ENCODE measurements at places on chromosomes 4 and X. TPM values are rescaled to one million over a fixed set of nuclear protein-coding genes. Genes with fewer than 3 reads are reported as not detected.
A peak's percentile ranks its signal among the peaks of the same experiment; 100 is the strongest.

DNA sequence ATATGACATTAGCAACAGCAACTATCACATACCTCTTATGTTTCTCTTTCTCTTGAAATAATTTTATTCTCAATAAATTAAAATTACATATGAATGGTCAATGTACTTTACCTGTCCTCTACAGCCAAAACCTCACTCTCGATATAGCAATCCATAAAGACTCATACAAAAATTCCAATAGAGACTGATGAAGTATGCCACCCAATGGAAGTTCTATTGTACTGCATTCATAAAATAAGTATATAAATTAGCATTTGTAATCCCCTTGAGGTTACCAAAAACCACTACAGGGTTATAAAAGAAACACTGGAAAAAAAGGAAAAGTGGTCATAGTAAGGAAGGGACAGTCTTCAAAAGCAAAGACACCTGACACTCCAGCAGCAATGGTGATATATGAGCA lies 32.8 kb downstream of the CLDN2 start:
- no peak overlapping the region for H3K27ac ChIP-seq
- no peak overlapping the region for H3K4me3 ChIP-seq
- H3K36me3 ChIP-seq: peaks cover 7% of the 10 kb centered on the region
- H3K4me1 ChIP-seq: no peaks in the 10 kb centered on the region
- no peak for DNase-seq

The RIBC1 gene
- 0.57 TPM for total RNA-seq

DNA sequence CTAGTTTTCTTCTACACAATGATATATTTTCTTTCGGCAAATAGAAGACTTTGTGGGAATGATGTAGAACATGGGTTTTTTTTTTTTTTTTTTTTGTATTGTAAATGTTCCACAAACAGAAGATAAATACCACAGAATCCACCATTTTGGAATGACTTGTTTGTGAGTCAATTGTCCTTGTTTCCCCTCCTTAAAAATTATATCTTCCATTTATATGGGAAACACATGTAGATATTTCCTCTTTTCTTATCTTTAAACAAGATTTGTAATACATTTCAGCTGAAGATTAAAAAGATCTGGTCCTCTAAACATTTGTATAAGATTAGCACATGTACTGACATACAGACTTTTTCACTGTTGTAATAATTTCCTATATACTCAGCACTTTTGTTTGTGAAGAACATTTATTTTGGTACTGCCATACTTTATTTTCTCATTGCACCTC lies 304.6 kb downstream of the SPRY1 start:
- H3K4me1 ChIP-seq: no peaks in the 10 kb centered on the region
- peaks cover 3% of the 10 kb centered on the region for H3K27me3 ChIP-seq
- no peak overlapping the region for H3K27ac ChIP-seq
- peaks cover 1% of the 10 kb centered on the region for H3K36me3 ChIP-seq
- no peak overlapping the region for H3K4me3 ChIP-seq
- DNase-seq: no peak

GRCh38 chrX:152601848-152602616 lies 35.7 kb upstream of the GABRQ start:
- H3K4me3 ChIP-seq: no peak overlapping the region
- no peaks in the 10 kb centered on the region for H3K4me1 ChIP-seq
- H3K27ac ChIP-seq: no peak overlapping the region

DNA sequence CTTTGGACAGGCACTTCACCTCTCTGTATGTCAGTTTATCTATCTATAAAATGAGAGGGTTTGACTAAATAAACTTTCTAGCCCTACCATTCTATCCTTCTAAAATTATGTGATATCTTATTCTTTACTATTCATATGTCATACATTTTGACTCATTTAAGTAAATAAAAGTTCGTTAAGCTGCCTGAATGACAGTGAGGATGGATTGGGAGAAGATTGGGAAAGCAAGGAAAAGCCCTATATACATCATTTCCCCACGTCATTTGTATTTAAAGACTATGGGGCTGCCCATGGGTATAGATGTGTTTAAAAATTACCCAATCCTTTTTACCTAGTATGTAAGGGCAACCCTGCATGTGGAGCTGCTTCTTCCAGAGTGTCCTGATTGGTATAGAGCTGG lies 5.3 kb downstream of the SLC16A2 start:
- H3K36me3 ChIP-seq: no peaks in the 10 kb centered on the region
- no peak overlapping the region for H3K4me3 ChIP-seq
- peaks cover 3% of the 10 kb centered on the region for H3K27me3 ChIP-seq
- H3K27ac ChIP-seq: no peak overlapping the region

DNA sequence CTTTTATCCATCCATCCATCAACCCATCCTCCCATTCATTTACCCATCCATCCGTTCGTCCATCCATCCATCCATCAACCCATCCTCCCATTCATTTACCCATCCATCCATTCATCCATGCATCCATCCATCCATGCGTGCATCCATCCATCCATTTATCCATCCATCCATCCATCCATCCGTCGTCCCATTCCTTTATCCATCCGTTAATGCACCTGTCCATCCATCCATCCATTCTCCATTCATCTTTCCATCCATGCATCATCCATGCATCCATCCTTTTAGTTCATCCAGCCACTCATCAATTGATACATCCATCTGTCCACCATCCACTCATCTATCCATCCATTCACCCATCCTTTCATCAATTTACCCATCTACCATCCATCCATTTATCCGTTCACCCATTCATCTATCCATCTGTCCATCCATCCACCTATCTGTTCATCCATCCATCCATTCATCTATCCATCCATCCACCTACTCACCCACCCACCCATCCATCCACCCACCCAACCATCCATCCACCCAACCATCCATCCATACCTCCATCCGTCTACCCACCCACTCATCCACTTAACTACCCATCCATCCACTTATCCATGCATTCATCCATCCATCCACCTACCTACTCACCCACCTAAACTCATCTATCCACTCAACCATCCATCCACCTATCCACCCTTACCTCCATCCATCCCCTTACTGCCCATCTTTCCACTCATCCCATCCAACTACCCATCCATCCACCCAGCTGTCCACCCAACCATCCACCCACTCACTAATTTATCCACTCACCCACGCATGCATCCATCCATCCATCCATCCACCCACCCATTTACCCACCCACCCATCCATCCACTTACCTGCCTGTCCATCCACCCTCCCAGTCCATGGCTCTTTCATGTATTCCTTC lies 9.6 kb downstream of the CD99 start:
- peaks cover 64% of the 10 kb centered on the region for H3K36me3 ChIP-seq
- peak overlapping the region; percentile 90 for H3K27ac ChIP-seq
- no peak for DNase-seq
- H3K4me1 ChIP-seq: peaks cover 97% of the 10 kb centered on the region
- H3K4me3 ChIP-seq: no peak overlapping the region
- H3K27me3 ChIP-seq: no peaks in the 10 kb centered on the region
